ENCODE measurements at places on chromosomes 1 and 21.

GRCh38 chr21:42112857-42113256, 41.7 kb downstream of the UMODL1 start:
- DNase-seq = no peak

- DNase-seq = no peak
These were observed 175.1 kb upstream of the ETV3 start for GRCh38 chr1:157313240-157313807.

- peak; percentile 77 for DNase-seq
These were observed 78.1 kb downstream of the IER5 start for GRCh38 chr1:181166377-181167196.

DNA sequence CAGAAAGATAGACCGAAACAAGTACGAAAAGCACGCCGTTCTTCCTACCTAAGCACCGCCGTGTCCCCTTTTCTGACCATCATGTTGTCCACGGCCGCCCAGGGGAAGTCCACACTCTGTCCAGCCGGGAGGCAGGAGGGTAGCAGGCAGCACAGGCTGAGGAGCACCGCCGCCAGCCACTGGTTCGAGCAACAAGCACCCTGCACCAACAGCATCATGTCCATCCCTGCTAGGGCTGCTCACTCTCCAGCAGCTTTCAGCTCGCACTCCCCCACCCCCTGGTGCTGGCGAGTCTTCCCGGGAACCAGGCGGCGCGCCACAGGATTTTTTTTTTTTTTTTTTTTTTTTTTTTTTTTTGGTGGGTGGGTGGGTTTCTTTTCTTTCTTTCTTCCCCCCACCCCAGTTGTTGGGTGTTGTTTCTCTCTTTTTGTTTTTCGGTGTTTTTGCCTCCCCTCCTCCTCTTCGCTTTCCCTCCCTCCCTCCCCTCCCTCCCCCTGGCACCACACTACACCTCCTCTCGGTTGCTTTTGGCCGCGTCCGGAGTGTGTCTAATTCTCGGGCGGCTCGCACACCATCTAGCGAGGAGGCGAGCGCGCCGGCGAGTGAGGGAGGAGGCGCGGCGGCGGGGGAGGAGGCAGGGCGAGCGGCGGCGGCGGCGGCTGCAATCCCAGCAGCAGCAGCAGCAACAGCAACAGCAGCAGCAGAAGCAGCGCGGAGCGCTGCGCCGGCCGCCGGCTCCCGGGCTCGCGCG, at the start of gene NEGR1:
TSS of gene NEGR1 (minus strand) at position 269 of the 751 bp plus-strand sequence.
- DNase-seq = peak; percentile 60

- DNase-seq = no peak
These were observed 22.1 kb downstream of the OMA1 start for GRCh38 chr1:58524353-58524945.

GRCh38 chr1:168834225-168834872, 105.3 kb upstream of the DPT start:
- no peak for DNase-seq

DNA sequence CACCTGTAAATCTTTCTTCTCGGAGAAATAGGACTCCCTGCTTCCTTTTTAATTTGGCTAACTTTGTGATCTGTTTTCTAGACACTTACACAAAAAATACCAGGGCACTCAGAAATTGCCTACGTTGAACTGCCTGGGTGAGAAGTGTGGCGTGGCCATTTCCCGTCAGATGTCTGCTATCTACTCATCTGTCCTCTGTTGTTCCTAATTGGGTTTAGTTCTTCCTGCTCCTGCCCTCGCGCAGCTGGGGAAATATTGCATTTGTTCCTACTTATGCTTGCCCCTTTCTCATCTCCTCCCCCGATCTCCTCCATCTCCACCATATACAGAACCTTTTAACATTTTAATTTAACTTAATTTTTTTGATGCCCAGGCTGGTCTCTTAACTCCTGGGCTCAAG, 55.1 kb downstream of the CD58 start:
- DNase-seq = peak; percentile 52
